ENCODE measurements at places on chromosomes 1 and 21.

DNA sequence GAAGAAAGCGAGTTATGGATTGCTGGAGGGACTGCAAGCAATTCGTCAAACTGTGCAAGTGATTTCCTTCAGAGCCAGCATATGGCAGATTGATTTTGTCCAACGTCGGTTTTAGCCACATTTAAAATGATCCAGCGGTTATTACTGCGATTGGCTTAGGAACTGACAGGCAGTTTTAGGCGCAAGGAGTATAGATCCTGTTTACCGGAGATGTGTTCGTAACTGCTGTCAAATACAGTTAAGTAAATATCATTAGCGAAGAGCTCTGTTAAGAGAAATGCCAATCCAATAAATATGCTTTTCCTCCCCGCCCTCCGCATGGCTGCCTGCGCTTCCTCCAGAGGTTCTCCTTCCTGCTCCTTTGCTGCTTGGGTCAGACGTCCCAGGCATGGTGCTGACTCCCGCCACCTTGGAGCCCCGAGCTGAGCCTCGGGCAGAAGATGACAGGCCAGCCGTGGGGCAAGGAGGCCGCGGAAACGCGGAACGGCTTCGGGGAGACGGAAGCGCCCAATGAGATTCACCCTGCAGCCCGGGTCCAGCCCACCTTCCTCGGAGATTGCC lies 9.4 kb upstream of the BARHL2 start:
- DNase-seq: no peak

- no peak for DNase-seq
Measured at GRCh38 chr1:214317734-214318133, 36.8 kb downstream of the SMYD2 start.

- no peak for DNase-seq
Measured at GRCh38 chr1:48082271-48082962, 85.2 kb upstream of the TRABD2B start.

DNA sequence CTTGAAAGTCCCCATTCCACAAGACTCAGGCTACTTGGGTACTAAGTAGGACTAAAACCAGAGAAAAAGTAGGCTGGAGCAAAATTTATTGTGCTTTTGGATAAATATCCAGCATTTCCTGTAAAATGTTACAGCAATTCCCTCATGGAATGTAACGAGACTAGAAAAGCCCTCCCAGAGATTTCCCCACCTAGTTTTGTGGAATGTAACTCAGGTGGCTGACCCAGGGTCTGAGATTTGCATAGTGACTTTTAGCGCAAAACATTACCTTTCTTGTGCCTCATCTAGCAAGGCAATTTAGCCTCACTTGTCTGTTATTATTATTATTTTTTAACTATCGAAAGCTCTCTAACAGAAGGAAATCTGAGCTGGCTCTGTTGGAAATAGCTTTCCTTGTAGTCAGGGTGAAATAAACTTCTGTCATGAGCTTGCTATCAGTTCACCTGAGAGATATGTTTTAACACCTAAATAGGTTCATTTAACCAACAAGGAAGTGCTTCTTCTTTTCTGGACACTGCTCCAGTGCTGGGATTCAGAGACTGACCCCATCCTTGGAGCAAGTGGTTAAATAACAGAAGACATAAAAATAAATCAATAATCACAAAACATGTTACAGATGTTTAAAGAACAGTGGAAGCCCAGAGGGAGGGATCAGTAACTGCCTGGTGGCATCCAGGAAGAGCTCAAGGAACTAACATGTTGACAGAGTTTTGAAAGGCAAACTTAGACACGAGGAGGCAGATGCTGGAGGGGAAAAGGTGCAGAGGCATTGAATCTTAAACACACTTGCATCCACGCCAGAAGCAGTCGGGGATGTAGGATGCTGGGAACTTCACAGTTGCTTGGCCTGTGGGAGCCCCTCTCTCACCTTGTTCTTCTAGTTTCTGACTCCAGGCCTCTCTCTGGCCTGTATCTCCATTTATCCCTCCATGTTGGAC lies 68.3 kb upstream of the RHOU start:
- DNase-seq: no peak

DNA sequence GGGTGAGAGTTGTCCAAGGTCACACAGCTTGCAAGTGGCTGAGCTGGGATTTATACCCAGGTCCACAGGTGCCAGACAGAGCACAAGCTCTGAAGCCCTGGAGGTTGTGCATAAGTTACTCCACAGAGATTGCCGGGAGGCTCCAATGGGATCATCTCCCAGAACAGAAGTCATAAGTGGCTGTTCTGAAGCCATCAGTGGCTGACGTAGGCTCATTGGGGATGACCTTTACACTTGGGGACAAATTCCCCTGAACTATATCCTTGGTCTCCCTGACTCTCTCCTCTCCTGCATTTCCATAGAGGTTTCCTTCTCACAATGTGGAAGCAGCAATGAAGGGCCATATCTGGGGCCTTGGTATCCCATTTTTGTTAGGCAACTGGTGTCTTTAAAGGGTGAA lies 37.0 kb upstream of the IFNLR1 start:
- no peak for DNase-seq

DNA sequence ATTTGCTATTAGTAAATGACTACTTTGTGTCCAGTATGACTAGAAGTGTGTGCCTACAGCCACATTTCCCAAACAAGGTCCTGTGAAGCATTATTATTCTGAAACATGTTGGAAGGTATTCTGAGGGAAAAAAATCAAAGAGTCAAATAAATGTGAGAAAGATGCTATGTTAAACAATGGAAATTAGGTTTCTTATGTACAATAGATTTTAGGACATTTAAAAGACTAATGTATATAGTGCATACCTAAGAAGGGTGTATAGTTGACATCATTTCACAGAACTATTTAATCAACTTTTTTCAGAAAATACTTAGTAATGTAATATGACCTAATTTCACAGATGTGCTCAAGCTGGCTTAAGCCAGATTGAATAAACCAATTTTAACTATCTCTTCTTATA lies 582.5 kb downstream of the USP25 start:
- DNase-seq: no peak

DNA sequence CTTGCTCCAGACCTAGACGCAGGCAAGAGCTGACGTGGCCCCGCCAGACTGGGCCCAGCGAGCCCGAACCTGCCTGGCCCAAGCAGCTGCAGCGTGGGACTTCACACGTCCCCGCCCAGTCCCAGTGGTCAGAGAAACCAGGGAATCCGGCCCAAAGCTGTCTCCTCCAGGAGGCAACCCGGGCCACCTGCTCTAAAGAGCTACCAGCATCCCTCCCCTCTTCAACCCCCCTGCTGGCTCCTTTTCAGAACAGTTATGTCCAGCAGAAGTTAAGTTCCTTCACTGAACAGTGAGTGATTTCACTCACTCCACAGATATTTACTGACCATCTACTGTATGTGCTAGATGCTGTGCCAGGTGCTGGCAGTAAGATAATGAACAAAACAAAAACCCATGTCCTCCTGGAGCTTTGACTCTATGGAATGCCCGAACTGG lies 2.1 kb upstream of the EFNA1 start:
- no peak for DNase-seq

GRCh38 chr1:49622877-49623276 lies 400.9 kb downstream of the AGBL4 start:
- DNase-seq: no peak

GRCh38 chr1:94741510-94741909 lies 78.6 kb upstream of the SLC44A3 start:
- no peak for DNase-seq

- no peak for DNase-seq
Measured at GRCh38 chr1:100710906-100711682, 8.4 kb upstream of the VCAM1 start.

DNA sequence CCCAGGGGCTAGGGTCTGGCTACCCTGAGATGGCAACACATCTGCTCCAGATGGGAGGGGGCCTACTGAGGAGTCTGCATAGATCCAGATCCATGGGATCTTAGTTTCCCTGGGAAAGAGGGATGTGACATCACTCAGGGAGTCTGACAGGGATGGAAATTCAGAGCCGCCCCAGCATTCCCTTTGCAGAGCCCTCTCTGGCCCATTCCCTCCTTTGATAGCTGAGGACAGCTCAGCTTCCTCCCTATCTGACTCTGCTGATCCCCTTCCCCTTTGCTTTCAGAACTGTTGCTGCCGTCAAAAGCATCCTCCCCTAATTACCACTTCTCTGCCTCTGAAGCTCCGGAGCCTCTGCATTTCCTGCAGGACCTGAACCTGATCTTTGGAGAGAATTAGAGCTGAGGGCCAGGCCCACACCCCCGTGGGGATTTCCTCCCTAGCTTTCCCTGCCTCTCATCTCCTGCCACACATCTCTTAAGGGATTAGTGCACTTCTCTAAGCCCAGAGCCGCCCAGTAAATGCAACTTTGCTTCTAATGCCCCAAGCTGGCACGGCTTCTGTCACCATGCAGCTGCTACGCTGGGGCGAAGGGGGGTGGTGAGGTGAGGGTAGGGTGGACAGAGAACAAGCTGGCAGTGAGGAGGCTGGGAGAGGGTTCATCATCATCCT lies 9.5 kb upstream of the ASCL5 start:
- no peak for DNase-seq

GRCh38 chr1:165161130-165161529 lies 195.4 kb downstream of the LMX1A start:
- no peak for DNase-seq

- DNase-seq: no peak
Measured at GRCh38 chr1:89999628-90000027, 4.7 kb downstream of the ZNF326 start.

DNA sequence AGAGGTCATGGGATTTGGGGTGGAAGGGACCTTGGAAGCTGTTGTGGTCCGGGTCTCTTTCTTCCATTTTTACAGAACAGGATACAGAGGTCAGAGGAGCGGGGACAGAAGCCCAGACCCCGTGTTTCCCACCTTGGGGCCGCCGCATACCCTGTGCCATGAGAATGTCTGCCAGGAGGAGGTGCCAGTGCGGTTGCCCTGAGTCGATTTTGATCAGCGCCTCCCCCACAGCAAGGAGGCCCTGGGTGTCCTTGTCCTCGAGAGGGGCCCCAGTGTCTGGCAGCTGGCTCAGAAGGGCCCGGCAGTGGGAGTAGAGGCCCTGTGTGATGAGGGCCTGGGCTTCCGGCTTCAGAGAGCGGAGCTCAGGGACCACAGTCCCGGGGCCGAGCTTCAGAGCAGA lies 12.3 kb upstream of the MMEL1 start:
- no peak for DNase-seq

- no peak for DNase-seq
Measured at GRCh38 chr21:26836528-26836927, 8.7 kb downstream of the ADAMTS1 start.

GRCh38 chr1:221105578-221105977 lies 226.3 kb downstream of the HLX start:
- DNase-seq: no peak

DNA sequence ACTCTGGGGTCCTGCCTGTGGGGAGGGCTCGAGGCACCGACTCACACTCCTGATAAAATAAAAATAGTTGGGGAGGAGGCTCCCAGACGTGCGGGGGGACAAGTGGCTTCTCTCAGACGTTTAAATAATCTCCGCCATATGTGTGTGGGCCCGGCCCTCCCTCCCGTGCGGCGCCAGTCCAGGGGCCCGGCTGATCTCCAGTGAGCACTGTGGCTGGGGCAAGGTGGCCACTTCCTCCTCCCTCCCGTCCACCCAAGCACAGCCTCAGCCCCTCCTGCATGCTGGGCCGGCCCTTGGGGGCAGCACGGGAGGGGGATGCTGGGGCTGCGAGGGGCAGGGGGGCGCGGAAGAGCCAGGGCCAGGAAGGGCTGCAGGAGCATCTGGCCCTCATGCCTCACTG lies 4.0 kb upstream of the PLCH2 start:
- no peak for DNase-seq

DNA sequence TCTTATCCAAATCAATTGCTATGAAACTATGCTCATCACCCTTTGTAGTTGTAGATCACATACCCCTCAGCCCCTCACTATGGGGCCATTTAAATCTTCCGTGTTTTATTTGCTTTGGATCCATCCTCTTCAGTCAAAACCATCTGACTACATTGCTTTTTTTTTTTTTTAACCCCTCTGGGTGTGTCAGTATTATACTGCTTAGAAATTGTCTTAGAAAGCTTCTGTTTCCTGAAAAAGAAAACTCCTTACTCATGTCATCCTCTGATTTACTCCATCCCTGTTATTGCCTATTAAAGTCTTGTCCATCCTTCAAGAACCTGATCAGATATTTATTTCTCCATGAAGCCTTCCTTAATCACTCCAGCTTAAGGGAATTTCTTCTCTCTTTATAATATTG lies 74.0 kb upstream of the HSD17B7 start:
- no peak for DNase-seq

DNA sequence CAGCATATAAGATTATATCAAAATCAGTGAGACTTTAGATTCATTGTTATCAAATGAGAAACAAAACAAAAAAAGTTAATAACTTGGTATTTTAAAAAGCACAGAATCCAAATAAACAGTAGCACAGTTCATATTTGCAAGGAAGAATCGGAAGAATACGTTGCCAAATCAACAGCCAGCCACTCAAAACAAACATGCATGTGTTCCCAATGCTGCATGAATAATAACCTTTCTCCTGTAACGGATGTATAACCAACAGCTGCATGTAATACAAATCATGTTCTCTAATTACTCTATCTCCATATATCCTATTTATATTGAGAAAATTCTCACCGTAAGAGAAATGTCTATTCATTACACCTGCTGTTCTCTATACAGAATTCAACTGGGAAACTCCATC lies 98.9 kb upstream of the FOXD3 start:
- DNase-seq: no peak

DNA sequence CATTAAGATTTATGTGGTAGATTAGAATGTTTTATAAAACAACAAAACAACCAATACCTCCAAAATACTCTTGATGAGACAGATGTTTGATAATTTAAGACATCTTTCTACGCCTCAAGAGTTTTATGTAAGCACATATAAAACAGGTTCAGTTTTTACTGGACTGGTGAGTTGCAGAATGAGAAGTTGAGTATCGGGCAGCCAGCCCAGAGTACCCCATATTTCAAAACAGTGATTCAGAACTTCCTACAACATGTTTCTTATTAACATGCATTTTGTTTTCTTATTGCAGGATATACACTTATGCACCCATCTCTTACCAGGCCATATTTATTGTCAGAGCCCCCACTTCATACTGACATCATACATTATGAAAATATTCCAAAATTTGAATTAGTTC lies 91.4 kb upstream of the RAVER2 start:
- DNase-seq: no peak

DNA sequence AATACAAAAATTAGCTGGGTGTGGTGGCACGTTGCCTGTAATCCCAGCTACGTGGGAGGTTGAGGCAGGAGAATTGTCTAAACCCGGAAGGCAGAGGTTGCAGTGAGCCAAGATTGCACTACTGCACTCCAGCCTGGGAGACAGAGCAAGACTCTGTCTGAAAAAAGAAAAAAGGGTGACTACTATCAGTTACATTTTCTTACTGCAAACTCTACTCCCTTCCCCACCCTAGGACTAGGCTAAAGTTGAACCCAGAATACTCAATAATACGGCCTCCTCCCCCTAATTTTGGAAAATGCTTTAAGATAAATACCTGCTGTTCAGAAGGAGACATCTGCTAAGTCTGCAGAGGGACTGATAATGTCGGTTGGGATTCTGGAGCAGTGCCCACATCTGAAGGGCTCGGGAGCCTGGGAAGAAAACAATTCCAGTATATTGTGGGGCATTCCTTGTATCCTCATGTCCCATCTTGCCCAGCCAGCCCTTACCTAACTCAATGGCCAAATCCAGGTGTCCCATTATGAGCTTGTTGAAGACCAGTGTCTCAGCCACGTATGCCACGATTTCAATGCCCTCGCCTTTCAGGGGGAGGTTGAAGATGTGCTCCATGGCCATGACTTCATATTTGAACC lies 89.7 kb downstream of the ADCY10 start:
- DNase-seq: no peak

GRCh38 chr1:153515504-153516394 lies 20.0 kb downstream of the S100A6 start:
- no peak for DNase-seq
